ENCODE measurements at places on chromosomes 16 and 17.

- DNase-seq: peak; percentile 80
These were observed 791 bp upstream of the SUPT4H1 start for GRCh38 chr17:58352596-58353388.

DNA sequence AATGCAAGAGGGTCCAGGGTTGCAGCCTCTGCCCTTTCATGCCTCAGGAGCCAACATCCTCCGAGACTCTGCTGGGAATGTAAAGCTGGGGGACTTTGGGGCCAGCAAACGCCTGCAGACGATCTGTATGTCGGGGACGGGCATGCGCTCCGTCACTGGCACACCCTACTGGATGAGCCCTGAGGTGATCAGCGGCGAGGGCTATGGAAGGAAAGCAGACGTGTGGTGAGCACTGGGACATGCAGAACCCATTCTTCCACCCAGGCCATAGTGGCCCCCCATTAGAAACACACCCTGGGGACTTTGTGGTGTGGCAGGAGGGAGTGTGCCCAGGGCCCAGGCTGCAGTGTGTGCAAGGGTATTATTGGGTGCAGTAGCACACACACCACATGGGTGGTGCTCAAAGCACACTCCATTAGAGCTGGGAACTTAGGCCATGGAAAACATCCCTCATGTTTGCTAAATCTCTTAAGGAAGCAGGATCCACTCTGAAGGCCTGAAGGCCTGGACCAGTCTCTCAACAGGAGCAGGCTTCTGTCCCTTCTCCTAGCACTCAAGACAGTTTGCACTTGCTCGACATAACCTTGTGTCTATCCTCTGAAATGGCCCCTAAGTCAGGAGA lies 7.6 kb downstream of the LIMD2 start:
- no peak for DNase-seq

- DNase-seq: no peak
These were observed 29.5 kb upstream of the WWOX start for GRCh38 chr16:78069913-78070312.

DNA sequence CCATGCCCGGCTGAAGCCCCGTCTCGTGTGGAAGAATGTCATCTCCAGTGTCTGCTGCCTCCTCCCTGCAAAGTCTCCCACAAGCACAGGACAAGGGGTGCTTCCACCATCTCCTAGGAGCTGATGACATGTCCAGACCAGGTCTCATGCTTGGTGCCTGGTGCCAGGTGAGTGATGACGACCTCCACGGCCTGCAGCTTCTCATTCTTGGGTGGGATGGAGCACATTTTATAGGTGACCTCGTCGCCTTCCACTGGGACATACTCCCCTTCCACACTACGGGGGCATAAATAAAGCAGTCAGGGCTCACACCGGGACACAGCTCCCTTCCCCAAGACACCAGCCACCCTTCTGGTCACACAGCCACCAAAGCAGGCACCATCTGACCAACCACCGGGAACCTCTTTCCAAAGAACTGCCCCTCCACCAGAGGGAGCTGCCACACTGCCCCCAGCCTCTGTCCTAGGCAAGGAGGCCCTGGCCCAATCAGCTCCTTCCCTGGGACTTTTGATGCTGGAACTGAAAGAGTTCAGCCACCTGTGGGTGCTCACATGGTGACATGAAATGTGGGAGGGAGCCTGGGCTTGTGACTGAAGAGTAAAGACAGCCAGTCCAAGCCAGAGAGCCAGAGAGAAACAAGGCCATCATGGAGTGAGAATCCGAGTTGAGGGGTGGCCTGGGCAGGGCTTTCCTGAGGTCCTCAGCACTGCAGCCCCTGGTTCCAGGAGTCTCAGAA lies 13.6 kb downstream of the CARHSP1 start:
- peak; percentile 55 for DNase-seq

GRCh38 chr17:81481073-81481799 lies 31.4 kb downstream of the ACTG1 start:
- DNase-seq: peak; percentile 82

DNA sequence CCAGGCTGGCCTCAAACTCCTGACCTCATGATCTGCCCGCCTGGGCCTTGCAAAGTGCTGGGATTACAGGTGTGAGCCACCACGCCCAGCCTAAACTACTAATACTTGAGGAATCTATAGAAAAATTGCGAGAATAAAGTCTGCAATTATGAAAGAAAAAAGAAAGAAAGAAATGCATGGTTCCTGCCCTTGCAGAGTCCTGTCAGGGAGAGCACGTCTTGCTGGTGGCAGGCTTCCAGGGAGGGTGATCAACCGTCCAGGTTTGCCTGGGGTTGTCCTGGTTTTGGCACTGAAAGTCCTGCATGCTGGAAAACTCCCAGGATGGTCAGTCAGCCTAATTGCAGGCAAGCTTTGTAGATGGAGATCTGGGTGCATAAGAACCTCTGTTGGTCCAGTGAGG lies 21.5 kb upstream of the KIFC3 start:
- DNase-seq: no peak

- no peak for DNase-seq
These were observed 22.4 kb downstream of the PAFAH1B1 start for GRCh38 chr17:2615882-2616281.

DNA sequence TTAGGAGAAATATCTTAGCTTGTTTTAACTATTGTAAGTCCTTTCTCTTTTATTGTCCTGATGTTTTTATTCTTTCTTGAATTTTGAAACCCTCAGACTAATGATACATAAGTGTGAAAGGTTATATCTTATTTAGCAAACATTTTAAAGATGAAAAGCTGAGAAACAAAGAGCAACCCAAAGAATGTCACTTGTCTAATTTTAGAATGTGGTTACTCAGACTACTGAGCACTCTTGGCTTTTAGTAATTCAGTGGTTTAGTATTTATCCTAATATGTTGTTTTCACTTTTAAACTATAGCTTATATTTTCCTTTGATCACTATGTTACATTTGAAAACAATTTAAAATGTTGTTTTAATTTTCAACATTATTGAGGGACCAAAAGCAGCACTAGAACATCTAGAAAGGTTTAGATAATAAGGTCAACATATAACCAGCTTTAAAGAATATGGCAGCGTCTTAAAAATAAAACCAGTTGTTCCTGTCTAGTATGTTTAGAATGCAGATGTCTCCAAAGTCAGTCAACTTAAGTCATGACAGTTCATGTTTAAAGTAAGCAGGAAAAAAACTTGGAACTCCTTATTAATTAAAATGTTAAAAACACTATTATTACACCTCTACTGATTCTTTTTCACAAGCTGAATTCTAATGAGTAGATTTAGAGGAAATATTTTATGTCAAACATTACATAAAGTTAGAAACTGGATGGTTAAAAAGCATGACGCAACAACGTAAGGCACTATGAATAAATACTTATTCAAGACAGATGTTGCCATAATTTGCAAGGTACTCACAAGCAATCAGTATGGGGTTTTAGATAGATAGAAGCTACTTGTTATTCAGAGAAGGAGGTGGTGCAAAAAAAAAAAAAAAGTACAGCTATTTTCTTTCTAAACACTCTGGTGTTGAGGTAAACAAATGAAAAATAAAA lies 2.4 kb downstream of the MBTD1 start:
- DNase-seq: no peak

- no peak for DNase-seq
These were observed 287 bp upstream of the INTS2 start for GRCh38 chr17:61928101-61928436.

DNA sequence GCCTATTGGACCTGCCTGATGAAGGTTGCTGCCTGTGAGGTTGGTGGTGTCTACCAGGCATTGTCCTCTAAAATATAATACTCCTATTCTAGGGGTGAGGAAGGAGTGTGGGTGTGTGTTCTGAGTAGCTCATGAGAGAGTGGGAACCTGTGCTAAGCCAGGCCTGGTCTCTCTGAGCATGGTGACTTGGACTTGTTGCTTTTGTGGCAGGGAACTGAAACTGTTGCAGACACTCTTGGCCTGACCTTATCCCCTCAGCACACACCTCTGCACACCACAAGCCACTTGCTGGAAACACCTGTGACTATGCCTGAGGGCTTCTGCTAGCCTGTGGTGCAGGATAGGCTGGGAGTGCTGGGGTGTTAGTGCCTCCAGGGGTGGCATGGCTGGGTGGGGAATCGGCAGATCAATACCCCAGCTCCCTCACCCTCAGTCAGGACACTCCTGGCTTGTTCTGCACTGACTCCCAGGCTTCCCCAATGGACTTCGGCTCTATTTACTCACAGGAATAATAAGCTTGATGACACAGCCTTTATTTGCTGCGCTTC lies 29.9 kb downstream of the PLCG2 start:
- no peak for DNase-seq

- DNase-seq: no peak
These were observed 632.3 kb downstream of the WWOX start for GRCh38 chr16:78731785-78732184.

GRCh38 chr16:82657239-82657638 lies 30.5 kb downstream of the CDH13 start:
- DNase-seq: no peak

- DNase-seq: no peak
These were observed 71.8 kb downstream of the PLD6 start for GRCh38 chr17:17134051-17134956.

DNA sequence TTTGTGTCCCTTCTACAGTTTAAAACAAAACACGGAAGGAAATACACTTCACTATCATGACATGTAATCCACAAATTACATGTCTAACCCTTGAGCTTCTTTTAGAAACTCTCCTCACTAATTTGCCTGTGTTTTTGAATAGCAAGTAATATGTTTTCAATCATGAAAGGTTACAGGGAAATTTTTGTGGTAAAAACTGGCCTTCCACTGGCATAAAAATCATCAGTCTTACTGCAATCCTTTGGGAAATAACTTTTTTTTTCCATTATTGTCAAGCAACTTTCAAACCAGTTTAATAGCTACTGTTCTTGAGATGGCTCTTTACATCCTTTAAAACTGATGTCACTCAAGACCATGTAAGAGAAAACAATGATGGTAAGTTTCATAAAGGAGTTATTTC lies 27.0 kb downstream of the MYO1D start:
- DNase-seq: no peak

DNA sequence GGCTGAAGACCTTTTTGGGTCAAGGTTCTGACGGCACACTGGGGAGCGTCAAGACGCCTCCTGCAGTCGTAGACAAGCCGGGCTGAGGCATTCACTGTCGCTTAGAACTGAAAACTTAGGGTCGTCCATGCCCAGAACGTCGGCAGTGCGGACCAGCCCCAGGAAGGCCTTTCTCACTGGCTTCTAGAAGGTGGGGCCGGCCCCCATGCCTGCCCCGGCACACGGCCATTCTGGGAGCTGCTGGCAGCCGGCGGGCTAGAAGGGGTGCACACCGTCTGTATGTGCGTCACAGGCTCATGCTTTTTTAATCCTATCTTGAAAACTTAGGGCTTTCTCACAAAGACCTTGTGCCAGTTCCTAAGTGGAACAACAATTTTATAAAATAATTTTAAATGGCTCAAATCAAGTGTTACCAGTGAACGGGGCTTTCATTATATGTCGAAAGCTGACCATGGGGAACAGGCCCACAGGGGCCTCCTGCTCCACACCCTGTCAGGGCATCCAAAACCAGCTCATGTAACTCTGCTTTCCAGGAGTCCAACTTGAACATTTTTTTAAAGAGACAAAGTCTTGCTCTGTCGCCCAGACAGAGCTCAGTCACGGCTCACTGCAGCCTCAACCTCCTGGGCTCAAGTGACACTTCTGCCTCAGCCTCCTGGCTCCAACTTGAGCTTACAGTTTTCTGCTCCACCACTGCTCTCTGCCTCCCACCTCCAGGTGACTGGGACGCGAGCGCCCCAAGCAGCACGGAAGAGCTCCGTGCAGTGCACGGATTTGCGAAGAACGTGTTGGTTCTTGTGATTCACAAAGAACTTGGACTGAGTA lies 111.2 kb downstream of the ANKRD11 start:
- DNase-seq: peak; percentile 55

GRCh38 chr16:4515611-4516233 lies 22.9 kb downstream of the CDIP1 start:
- DNase-seq: no peak

DNA sequence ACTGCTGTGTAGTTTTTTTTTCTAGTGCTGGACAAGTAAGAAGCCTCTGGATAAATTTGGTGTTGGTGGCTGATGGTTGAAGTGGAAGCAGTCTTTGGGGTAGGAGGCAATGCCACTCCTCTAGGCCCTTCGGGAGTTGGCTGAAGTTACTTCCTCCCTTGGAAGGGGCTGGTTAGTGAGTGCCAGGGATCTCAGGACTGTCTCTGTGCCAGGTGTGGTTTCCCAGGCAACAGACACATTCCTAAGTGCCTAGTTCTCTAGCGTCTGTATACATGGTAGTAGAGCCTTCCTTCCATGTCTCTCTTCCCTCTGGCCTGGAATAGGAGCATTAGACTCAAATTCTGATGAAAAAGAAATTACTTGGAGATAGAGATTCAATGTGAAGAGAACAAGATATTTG lies 15.3 kb downstream of the TMEM98 start:
- no peak for DNase-seq

GRCh38 chr17:7717756-7718350 lies 309 bp downstream of the DNAH2 start:
- no peak for DNase-seq

DNA sequence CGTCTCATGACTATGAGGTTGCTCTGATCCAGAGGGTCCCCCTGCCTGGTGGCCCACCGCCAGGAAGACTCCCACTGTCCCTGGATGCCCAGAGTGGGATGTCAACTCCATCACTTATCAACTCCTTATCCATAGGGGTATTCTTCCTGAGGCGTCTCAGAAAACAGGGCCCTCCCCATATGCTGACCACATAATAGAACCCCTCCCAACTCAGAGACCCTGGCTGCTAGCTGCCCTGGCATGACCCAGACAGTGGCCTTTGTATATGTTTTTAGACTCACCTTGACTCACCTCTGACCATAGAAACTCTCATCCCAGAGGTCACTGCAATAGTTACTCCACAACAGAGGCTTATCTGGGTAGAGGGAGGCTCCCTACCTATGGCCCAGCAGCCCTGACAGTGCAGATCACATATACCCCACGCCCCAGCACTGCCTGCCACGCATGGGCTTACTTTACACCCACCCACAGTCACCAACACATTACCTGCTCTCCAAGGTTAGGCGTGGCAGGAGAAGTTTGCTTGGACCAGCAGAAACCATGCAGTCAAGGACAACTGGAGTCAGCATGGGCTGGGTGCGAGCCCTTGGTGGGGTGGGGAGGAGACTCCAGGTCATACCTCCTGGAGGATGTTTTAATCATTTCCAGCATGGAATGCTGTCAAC lies 2.3 kb upstream of the G6PC1 start:
- no peak for DNase-seq

GRCh38 chr17:61404913-61405685 lies 5.5 kb downstream of the TBX2 start:
- DNase-seq: peak; percentile 62

DNA sequence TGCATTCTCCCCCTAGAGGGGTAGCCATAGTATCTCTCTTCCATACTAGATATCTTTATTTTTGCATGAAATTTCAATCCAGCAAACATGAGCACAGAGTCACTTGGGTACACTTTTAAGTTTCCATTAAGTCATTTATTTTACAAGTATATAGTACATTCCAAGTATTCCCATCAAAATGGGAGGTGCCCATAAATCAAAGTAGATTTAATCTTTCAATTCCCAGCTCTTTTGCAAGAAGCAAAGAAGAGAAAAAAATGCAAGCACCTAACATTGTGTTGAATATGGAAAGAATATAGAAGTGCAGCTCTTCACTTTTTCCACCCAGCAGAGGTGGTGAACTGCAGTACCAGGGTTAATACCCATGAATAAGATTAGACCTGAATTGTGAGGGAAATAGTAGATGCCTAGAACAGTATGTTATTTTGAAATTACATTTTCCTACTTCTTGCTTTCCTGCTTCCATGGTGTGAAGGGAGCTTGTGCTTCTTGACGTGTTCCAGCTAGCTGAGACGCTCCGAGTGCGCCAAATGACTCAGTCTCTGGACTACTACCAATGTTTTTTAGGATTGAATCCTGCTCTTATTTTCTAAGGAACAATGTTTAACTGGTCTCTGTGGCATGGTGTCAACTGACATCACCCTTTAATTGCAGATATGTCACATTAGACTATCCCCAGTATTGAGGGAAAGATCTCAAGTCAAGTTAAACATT lies 151.1 kb upstream of the MAF start:
- DNase-seq: peak; percentile 86
